ENCODE measurements at places on chromosomes 16 and 17. TPM values are rescaled to one million over a fixed set of nuclear protein-coding genes. Genes with fewer than 3 reads are reported as not detected.

Gene ITGB4
- 1.3 TPM for total RNA-seq

Gene SBK1
- 12.9 TPM for total RNA-seq

Gene ZP2
- not detected for total RNA-seq

Gene ADORA2B
- 0.36 TPM for total RNA-seq

Gene CCL23
- not detected for total RNA-seq

Gene RAD51D
- total RNA-seq, result 4.0 TPM

Gene ALOX15B
- 0.42 TPM for total RNA-seq

Gene OTOP3
- total RNA-seq, result not detected

Gene HEATR3
- total RNA-seq, result 13.6 TPM

Gene UNC13D
- 12.8 TPM for total RNA-seq

Gene KRTAP1-5
- not detected for total RNA-seq

Gene KRT25
- not detected for total RNA-seq

Gene DPEP3
- not detected for total RNA-seq

Gene CD300H
- not detected for total RNA-seq

Gene CACNG1
- 72.5 TPM for total RNA-seq

Data from psoas muscle (tissue), 8 donors.